ENCODE measurements at places on chromosomes 6 and 20.

- DNase-seq: peak; percentile 90
Observed at GRCh38 chr6:5143634-5144311, 58.6 kb downstream of the PPP1R3G start.

DNA sequence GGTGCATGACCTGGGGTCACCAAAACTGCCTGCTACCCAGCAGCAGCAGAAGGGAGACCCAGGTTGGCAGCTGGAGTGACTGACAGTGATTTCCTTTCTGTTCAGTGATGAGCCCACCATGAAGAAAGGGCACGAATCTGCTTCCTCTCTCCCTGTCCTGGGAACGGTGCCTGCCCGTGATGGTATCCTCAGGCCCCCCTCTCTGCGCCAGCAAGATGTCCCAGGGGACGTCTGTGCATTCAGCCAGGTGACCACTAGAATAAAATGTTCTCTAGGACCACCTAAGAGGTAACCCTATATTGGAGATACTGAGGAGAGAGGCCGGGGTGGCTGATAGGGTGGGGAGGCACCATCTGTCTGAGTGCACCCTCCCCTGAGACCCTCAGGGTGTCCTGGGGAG lies 294.7 kb downstream of the QKI start:
- no peak for DNase-seq

DNA sequence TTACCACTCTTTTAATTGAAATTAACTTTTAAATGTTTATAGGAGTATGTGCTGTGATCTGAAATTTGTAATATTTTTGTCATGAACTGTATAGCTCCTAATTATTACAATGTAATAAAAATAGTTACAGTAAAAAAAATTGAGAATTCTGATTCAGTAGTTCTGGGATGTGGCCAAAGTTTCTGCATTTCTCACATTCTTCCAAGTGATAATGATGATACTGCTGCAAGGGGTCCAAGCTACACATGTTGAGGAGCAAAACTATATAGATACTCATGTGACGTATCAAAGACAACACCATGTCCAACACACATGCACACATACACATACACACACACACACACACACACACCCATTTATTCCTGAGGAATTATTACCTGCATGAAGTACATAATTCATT lies 71.0 kb upstream of the FAM83B start:
- no peak for DNase-seq

DNA sequence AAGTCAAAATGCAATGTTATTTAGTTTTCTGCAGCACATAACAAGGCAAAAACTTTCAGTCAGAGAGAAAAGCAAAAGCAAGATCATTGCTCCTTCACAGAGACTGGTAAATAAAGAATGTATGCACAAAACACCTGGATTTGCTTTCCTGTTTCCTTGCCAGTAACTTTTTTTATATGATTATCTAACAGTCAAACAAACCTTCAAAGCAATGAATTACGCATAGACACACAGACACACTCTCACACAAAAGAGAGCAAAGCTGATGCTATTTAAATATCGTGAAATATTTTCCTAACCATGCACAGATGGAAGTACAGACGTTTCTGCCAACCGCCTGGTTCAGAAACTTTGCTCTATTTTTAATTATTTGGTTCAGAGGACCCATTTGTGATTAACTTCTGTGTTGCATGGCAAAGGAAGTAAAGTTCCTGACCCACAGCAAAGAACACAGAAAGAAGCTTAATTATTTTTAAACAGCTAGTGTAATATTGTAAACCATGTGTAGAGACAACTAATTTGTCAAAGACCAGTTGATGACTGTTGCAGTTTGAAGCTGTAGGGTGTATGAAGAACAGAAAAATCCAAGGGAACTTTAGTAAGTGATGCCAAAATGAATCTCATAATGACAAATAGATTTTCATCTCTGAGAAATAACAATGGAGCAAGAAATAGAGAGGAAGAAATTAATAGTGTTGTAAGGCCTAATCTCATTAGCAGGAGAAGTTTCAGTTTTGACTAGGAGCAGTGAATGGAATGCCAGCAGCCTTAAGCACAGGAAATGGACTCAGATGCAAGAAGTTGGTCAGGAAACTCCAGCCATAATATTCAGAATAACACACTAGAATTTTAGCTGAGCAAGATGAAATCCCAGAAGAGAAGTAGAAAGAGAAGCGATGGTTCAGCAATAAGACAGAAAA lies 24.1 kb downstream of the ATXN1 start:
- no peak for DNase-seq

DNA sequence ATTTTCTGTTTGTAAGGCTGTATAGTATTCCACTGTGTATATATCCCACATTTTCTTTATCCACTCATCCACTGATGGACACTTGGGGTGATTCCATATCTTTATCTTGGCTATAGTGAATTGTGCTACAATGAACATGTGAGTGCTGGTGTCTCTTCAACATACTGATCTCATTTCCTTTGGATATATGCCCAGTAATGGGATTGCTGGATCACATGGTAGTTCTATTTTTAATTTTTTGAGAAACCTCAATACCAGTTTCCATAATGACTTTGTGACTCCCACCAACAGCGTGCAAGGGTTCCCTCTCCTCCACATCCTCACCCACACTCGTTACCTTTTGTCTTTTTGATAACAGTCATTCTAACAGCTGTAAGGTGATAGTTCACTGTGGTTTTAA lies 166.0 kb downstream of the ARHGAP18 start:
- no peak for DNase-seq

DNA sequence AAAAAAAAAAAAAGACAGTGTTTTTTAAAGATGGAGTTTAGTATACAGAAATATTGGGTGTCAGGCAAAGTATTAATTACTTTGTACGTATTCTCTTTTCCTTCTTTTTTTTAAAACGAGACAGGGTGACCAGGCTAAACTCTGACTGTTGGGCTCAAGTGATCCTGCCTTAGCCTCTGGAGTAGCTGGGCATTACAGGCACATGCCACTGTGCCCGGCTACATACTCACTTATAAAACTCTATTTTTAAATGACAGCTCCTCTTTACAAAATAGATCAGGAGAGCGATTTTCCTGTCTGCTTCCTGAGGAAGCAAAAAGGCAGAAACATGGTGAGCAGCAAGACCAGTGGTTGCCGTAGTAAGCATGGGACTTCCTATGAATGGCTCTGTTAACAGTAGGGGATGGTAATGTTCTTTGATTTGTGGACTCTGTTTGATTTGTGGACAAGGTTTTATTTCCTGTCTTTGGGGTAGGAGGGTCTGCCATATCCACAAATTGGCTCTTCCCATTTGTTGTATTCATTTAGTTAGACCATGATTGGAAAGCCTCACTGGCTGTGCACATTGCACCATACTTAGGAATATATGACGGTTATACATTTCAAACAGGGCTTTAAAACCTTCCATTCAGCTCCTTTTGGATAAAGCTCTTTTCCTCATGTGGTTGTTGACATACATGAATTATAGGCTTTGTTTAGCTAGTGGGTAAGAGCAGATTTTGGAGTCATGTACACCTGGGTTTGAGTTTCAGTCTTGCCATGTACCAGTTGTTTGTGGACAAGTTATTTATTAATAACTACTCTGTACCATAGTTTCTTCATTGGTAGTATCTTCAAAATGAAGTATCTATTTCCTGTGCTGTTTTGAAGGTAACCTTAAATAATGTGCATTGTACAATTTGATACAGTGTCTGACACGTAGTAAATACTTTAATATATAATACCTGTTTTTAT lies 45.1 kb downstream of the PTPRA start:
- no peak for DNase-seq

GRCh38 chr6:136439514-136440190 lies 110.6 kb downstream of the MAP7 start:
- DNase-seq: no peak

DNA sequence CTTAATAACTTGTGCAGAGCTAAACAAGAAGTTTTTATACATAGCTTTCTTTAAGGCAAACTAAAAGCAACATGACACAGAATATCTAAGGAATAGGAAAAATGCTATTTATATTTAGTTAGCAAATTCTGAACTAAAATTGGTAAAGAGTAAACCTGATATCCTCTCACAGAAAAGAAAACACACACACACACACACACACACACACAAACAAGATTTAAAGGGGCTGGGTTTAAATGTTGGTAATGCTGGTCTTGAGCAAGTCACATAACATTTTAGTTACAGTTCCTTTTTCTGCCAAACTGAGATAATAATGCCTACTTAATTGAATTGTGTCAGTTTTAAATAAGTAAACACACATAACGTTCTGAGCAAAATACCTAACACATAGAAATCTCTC lies 1.6 kb downstream of the TRDN start:
- no peak for DNase-seq

GRCh38 chr6:36386495-36387439 lies 702 bp downstream of the ETV7 start:
- peak; percentile 2 for DNase-seq

- no peak for DNase-seq
Observed at GRCh38 chr6:65505736-65506135, 201.3 kb downstream of the EYS start.

- DNase-seq: no peak
Observed at GRCh38 chr20:51703400-51704287, 64.5 kb downstream of the ATP9A start.

- DNase-seq: no peak
Observed at GRCh38 chr20:62445553-62446340, 18.4 kb upstream of the RBBP8NL start.

DNA sequence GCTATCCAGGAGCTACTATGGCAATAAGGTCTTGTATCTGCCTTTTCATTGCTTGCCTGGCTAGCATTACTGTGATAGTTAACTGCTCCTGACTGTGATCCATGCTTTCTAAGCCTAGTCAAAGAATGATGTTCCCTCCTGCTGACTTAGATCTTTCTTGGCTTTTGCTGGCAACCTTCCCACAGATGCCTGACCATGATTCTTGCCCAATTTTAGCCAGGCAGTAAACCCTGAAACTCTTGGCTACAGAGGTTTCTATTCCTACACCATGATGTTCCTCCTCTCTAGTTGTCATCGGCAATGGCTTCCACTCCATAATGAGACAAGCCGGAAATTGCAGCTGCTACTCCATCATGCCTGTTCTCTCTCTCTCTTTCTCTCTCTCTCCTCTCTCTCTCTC lies 238.1 kb downstream of the HAO1 start:
- no peak for DNase-seq

GRCh38 chr6:107627969-107628368 lies 138.1 kb downstream of the SOBP start:
- no peak for DNase-seq

GRCh38 chr6:35195120-35195780 lies 18.5 kb upstream of the SCUBE3 start:
- no peak for DNase-seq
